AG08396 (cell line): ENCODE measurements at places on chromosomes 5 and 9.

- DNase-seq, result no peak
These were observed 3.8 kb downstream of the RHOBTB3 start for GRCh38 chr5:95734906-95735305.

GRCh38 chr9:99430301-99430700 is 208.2 kb downstream of the SEC61B start:
- peak; percentile 71 for DNase-seq

GRCh38 chr9:14608540-14608939 is 84.7 kb downstream of the ZDHHC21 start:
- DNase-seq, result no peak

DNA sequence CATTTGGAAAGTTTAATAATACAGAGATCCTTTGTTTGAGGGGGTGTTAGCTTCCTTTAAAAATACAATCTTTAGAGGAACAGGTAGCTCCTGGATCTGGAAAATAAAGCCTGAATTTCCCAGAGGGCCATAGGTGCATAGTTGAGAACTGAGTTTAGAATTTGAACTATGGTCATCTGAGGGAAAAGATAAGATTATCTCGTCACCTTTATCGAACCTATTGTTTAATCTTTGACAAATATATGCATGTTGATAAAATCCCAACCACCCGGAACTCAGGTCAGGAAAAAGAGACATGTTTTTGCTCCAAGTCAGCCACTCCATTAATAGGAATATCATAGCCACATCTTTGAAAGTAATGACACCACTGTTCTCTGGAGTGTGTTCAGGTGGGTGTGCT is 91.7 kb upstream of the FAM169A start:
- DNase-seq, result no peak

DNA sequence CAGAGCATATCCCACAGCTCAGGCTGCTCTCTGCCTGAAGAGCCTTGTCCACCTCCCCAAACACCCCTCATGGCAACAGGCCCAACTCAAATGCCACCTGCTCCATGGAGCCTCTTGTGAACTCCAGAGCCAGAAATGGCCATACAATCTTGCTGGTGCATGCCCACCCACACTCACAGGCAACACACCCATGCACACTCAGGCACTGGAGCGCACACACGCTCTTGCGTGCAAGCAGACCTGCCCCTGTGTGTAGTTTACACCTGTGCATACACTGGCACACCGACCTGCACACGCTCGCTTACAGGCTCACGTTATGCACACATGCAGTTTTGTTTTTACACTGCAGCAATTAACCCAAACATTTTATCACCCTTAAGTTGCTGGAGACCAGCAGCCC is 40.0 kb downstream of the HRH2 start:
- DNase-seq, result no peak

DNA sequence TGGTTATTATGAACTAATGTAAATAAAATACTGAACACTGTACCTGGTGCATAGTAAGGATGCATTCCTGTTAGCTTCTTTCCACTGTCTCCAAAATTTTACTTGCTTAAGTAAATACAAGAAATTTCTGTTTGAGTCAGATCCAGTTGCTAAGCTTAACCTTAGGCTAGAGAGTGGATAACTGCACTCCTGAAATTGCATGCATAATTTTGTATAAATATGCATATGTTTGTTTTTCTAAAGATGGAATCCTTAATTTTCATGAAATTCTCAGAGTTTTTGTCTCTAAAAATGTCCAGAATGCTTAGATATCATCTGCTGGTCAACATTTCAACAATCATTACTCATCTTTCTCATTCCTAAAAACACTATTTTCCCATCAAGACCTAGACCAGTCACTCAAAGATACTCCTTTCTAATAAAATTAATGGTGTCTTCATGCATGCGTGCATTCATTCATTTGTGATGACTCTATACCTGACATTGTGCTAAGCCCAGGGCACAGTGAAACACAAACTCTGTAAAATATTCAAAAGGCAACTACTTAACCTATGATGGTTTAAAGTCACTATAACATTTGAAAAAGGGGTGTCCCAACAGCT is 284.8 kb downstream of the SEC61B start:
- no peak for DNase-seq

DNA sequence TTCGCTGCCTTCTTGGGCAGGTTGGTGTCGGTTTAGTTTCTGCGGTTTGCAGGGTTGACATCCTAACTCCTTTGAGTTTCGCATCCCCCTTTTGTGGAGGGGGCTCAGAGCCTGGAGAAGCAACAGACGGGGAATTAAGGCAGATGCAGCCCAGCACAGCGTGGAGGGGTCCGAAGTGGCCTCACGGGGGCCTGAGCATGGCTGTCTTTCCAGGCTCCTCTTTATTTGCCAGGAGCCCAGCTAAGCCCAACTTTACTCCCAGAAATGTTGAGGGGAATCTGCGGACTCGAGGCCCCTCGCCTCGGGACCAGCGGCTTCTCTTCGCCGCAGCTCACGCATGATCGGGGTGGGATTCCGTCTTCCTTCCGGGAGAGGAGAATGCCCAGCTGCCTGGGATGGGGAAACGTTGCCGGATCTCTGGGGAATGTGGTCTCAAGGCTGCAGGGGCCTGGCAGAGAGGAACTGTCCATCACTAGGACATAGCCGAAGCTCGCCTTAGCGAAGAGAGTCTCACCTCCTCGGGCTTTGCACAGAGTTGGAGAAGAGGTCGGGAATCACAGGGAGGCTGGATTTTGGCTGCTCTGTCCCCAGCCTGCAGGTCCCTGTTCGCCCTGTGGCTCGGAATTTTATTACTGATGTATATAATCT is 1.3 kb downstream of the RAI14 start:
- DNase-seq, result no peak

DNA sequence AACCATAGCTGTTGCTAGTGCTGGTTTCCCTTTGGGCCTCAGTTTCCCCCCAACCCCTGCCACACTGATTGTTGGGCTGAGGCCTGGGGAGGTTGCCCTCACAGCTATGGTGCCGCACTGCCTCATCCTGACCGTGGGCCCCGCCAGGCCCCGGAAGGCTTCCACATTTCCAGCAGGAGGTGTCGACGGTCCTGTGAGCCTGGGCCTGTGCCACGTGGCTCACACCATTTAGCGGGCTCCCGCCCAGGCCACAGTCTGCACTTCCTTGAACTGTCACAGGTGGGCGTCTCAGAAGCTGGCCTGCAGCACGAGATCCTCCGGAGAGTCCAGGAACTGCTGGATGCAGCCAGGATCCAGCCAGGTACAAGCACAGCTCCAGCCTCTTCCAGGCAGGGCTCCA is 45.7 kb downstream of the LRSAM1 start:
- DNase-seq, result no peak

DNA sequence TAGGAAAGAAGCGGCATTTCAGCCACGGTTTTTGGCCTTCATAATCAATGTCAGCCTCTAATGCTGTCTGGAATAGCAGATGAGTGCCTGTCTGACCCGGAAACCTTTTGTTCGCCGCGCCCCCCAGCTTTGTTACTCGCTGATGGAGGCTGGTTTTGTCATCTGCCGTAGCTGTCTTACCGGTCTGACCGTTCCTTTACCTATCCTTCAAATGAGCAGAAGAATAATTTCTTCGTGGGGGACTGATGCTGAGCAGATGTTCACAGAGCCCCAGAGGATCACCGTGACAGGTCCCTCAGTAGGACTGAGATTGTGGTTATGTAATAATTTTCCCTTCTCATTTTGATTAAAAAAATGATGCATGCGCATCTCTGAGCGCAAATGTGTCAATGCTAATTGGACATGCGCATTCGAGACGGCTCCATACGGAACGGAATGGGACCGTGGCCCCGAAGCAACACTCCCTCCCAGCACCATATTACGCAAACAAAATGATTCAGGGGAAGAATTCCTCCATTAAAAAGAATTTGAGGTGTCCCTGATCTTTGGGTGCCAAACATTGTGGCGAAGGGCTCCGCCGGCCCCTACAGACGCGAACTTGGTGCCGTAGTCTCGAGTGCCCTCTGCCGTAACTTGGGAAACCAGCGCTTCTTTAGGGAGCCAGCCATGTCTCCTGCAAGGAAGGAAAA is 27.6 kb downstream of the TLX3 start:
- DNase-seq, result peak; percentile 46

DNA sequence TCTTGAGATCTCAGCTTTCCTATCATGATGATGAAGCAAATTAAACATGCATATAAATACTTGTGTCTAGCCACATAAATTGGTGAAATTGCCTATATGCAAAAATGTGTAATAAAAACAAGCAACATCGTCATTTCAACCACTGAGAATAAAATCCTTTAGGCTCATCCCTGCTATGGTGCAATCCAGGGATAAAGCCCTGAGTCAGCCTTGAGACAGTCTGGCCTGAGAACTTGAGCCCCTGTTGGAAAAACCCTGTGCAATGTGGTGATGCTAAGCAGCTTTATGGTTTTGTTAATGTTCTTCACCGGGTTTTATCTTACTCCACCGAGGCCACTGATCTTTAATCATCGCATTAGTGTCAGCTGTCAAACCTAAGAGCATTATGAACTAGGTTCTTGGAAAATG is 170.5 kb downstream of the DCP2 start:
- no peak for DNase-seq

- DNase-seq, result no peak
These were observed 384.8 kb downstream of the PRR16 start for GRCh38 chr5:120848883-120849282.

DNA sequence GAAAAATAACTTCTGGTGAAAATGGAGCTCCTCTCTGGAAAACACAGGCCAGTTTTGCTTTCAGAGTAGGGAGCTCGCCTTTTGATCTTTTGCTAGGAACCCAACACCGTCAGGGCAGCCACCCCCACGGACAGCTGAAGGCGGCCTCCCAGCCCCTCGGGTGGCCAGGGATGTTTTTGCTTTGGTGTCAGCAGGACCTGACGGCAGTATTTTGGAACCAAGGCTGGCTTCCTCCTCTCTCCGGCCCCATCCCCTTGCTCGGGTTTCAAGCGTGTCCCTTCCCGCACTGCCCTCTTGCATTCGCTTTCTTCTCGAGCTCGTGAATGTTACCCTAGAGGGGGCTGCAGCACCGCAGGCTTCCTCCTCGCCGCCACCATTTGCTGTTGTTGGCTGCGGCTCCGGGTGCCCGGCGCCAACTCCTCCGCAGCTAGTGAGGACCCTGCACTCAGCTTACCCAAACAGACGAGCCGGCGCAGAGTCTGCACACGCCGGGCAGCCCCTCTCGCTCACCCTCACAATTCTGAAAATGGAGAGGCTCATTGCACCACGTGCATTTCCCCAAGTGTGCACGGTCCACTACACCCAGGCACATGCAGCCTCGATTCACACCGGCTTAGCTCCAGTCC is 35.5 kb upstream of the ADAMTSL1 start:
- peak; percentile 23 for DNase-seq

DNA sequence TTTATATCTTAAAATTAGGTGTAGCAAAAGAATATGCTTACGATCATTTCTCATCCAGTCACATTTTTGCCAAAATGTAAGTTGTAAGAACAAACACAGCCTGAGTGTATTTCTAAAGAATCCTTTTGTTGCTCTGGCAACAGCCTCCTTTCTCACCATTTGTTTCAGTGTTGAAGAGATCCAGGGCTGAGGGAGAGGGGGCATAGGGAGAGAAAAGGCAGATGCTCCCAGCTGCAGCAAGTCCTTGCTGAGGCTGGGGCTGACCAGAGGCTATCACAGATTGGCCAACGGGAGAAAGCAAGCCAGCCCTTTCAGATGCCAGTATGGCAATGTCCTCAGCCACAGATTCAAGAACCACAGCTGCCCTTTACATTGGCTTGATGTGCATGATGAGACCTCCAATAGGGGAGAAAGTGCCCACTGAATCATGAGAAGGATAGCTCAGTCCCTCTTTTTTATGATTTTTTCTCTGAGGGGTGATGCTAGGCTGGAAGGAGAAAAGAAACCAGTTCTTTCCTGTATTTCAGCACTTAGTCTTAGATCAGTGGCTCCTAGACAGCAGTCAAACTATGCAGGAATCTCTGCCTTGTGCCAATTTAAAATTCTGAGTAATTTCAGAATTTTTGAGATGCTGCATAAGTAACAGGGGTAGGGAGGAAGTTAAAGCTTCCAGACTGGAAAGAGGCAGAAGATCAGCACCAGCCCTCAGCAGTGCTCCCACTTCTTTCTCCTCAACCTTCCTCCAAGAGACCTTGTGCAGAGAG is 142.1 kb downstream of the LHFPL2 start:
- no peak for DNase-seq

- DNase-seq, result no peak
These were observed 24.6 kb downstream of the NDUFA8 start for GRCh38 chr9:122134822-122135528.

DNA sequence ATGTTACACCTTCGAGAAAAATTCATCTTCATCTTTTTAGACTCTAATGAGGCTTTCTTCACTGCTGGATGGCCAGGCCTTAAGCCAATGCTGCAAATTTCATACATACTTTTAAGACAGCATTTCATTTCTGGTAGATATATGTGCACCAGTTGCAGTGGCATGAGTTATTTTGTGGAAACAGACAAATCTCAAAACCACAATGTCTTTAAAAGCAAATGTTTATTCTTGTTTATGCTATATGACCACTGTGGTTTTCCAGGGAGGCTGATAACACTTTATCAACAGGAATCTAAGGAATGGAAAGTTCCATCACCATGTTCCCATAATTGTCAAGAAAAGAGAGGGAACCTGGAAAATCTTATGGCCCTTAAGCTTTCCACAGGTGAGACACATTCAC is 27.7 kb downstream of the CDH9 start:
- DNase-seq, result no peak
